ENCODE measurements at places on chromosomes 12 and 14.

DNA sequence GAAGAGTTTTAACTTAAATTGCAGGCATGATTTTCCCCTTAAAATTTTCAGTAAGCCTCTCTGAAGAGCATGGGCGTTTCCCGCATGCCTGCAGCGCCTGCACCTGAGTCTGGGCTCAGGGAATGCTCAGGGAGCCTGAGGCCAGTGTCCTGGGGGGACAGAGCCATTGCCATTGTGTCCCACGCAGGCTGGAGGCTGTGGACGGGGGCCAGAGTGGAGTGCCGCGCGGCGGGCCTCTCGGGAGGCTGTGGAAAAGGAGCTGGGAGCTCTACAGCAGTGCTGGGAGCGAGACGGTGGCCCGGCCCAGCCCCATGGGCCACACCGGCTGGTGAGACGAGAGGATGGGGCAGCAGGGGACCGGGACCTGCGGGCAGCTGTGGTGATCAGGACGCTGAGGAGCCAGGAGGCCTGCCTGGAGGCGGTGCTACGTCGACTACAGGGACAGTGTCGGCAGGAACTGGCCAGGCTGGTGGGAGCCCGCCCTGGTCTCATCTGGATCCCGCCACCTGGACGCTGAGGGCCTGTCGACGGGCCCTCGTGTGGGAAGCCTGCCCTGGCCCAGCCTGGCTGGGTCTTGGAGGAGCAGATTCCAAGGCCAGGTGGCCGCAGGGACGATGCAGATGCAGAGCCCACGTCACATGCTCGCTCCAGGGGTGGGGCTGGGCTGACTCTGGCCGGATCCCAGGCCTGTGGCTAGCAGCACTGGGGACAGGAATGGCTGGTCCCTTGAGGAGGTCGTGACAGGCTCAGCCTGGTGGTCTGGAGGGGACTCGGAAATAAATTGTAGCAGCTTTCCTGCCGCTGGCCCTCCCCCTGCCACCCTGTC lies 7.6 kb downstream of the TEDC1 start:
- peak; percentile 72 for DNase-seq

GRCh38 chr14:99136047-99136400 lies 136.0 kb downstream of the BCL11B start:
- no peak for DNase-seq

- no peak for DNase-seq
Measured at GRCh38 chr14:55968741-55969140, 149.5 kb upstream of the PELI2 start.

DNA sequence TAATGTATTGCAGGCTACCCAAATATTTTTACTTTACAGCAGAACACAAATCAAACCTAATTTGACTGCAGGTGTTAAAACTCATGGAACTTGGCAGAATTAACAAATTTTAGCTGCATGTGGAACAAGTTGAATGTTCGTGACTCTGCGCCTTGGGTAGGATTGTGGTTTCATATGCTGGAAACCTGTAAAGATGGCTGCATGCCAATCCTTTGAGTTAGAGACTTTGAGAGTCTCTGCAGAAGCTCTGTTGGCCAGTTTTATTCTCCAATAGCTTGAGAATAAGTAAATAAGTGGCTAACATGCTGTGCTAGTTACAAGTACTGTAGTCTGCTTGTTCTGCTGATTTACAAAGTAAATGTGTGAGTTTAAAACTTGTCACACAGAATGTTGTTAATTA lies 77.8 kb downstream of the PDE6H start:
- DNase-seq = no peak

GRCh38 chr14:61451491-61451890 lies 130.1 kb downstream of the PRKCH start:
- DNase-seq = no peak

- DNase-seq = no peak
Measured at GRCh38 chr12:68871921-68872320, 61.0 kb downstream of the CPM start.
